ENCODE measurements at places on chromosomes 2 and 18.

- no peak for DNase-seq
These were observed 50.3 kb downstream of the CCBE1 start for GRCh38 chr18:59646963-59647307.

DNA sequence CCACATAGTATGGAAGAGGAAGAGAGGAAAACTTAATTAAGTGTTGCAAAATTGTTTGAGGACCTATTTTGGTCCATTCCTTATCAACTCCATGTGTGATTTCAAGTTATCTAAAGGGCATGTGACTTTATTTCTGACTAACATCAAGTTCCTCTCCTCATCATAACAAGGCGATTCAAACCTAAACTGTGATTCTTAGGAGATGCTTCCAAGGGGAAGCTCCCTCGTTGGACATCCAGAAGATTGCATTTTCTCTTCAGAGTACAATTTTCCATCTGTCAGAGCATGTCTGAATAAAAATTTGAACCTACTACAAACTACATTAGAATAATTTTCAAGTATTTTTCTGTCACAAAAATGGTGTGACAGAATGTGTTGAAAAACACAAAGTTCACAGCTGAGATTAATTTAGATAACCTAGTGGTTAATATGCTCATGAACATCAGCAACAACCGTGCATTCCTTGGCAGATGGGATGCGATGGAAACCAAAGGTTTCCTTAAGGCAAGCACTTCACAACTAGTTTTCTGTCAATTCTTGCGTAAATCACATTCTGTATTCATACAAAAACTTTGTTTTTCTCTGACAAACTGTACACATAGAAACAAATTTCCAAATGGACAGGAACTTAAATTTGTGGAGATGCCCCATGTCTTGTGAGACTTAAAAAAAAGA is 4.2 kb downstream of the SFT2D3 start:
- DNase-seq, result peak; percentile 52

GRCh38 chr2:190860985-190861680 is 19.5 kb upstream of the GLS start:
- no peak for DNase-seq

- no peak for DNase-seq
These were observed 32.4 kb upstream of the ACYP2 start for GRCh38 chr2:54083021-54083420.

- no peak for DNase-seq
These were observed 304.1 kb upstream of the ERBB4 start for GRCh38 chr2:212842544-212843185.

GRCh38 chr2:119751706-119752105 is 8.0 kb upstream of the PTPN4 start:
- no peak for DNase-seq

- no peak for DNase-seq
These were observed 116.8 kb downstream of the SPTBN1 start for GRCh38 chr2:54572636-54573536.

DNA sequence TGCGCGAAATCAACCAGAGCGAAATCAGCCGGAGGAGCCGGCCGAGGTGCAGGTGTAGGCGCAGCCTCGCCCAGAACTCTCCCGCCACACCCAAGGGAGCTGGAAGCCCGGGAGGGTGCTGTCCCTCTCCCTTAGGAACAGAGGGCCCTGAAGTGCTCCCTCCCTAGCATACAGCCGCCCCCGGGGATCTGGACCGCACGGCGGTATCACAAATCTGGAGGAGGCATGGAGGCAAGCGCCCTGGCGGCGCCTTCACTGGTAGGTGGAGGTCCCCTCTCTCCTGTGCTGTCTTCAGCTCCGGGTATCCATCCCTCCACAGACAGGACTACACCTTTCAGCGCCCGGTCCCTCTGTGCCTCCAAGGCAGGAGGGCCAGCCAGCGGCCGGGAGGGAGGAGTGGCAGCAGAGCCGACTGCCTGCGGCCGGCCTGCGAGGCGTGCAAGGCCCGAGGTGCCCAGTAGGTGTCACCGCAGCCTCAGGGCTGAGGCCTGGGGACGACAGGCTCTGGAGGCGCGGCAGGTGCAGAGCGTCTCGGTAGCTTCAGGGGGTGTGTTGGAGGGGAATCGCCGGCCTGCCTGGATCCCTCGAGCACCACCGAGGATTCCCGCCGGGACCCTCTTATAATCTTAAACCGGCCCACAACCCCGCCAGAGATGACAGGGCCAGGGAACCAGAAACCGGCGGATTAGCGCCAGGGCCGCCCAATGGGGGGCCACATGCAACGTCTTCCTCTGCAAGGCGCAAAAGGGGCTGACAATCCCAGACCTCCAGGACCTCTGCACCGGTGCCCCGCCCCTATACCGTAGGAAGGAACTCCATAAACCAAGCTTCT is 2.8 kb downstream of the IHH start:
- DNase-seq, result peak; percentile 34

GRCh38 chr2:191298306-191298705 is 53.1 kb downstream of the MYO1B start:
- no peak for DNase-seq

DNA sequence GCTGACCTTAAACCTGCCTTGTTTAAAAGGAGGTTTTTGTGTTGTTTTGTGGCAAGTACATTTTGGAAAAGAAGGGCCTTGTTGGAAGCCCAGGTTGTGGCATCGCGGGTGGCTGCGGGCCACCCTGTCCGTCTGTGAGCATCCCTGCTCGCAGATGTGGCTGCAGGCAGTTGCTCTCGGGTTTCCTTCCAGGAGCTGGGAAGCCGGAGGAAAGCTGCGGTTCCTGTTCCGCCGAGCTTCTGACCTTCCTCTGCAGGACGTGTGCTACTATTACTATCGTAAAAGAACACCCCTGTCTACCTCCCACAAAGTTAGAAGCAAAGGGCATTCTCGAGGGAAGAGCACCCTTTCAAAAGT is 766 bp downstream of the MFF start:
- DNase-seq, result no peak

GRCh38 chr2:176455816-176456291 is 186.6 kb downstream of the MTX2 start:
- DNase-seq, result peak; percentile 1

DNA sequence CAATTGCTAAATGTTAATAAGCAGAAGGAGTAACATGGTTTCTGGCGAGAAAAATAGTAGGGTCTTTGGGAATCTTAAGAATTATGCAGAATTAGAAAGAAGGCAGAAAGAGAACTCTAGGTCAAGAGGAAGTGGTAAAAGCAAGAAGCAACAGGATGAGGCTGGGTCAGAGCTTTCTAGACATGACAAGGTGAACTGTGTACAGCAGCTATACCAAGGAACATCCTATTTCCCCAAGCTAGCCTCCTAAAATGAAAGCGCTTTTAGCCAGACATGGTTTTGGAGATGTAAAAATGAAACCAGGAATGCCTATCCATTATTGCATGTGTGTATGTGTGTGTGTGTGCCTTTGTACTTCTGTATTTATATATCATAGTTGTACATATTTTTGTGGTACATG is 42.3 kb upstream of the STAT1 start:
- DNase-seq, result peak; percentile 34

DNA sequence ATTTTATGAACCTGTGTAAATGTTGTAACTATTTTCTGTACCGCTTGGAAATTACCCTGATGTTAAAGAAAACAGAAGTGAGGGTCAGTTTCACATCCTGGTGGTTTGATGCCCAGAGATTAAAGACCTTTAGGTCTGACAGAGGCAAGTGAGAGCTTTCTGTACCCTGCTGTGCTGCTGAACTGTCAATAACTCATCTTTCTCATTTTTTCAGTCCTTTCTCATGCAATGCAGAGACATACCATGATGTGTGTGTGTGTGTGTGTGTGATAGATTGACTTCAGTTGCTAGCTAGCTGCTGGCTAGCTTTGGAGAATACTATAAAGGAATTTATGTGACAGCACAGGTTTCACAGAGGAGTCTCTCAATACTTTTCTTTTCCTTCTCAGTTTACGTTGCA is 2025.6 kb upstream of the LRRTM1 start:
- peak; percentile 94 for DNase-seq

- no peak for DNase-seq
These were observed 295 bp upstream of the MTX2 start for GRCh38 chr2:176268976-176269318.

GRCh38 chr2:13884291-13884976 is 748.1 kb upstream of the LRATD1 start:
- DNase-seq, result no peak

GRCh38 chr2:38145236-38145635 is 69.3 kb upstream of the CYP1B1 start:
- DNase-seq, result no peak

DNA sequence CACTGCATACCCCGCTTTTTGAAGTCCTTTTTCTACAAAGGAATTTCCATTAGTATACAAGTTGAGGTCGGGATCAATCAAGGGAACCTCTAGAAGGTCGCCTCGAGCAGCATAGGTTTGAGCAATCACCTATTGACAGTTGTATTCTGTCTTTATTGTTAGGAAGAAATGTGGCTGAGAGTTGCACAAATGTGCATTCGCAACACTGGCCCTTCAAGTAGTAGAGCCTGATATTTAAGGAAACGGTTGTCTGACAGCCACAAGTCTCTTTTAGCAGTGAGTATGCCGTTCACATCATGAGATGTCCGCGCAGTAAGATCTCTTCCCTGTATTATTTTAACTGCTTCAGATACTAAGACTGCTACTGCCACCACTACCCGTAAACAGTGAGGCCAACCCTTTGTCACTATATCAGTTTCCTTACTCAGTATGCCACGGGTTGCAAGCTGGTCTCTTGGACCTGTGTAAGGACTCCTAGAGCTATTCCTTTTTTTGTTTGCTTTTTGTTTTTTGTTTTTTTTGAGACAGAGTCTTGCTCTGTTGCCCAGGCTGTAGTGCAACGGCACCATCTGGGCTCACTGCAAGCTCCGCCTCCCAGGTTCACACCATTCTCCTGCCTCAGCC is 10.0 kb upstream of the STARD7 start:
- peak; percentile 72 for DNase-seq

GRCh38 chr2:173354582-173355131 is at the start of gene CDCA7:
Gene CDCA7 (plus strand): TSS chr2:173354872. CDS start chr2:173354964, 92 bp downstream.
- DNase-seq, result peak; percentile 65

GRCh38 chr2:144629935-144630334 is 110.0 kb upstream of the ZEB2 start:
- no peak for DNase-seq

DNA sequence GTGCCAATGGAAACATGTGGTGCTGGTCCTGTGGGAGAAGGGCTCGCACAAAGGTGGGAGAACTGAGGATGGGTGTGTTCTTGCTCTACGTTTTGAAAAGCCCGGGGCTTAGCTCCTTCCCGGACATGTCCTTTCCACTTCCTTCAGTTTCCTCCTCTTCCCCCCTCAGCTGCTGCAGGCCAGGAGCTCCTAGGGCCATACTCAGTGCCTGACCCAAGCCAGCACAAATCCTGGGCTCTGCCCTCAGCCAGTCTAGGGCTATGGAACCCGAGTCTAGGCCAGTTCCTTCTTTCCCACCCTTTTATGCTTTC is 1.4 kb upstream of the SIX2 start:
- DNase-seq, result no peak

DNA sequence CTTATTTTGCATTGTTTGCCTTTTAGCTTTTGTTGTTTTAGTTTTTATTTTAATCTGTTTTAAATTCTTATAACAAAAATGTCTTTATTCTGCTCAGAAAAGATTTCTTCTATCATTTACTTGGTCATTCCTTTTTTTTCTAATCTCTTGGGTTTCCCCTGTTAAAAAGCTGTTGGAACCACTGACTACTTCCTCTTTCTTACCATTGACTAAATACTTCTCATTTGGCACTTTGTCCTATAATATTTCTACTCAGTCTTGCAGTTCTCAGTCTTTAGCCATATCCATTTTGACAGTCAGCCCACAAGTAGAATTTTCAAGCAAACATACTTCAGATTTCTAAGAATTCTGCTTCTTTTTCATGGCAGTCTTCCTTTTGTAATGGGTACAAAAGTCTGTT is 567.2 kb downstream of the SATB2 start:
- DNase-seq, result peak; percentile 81

DNA sequence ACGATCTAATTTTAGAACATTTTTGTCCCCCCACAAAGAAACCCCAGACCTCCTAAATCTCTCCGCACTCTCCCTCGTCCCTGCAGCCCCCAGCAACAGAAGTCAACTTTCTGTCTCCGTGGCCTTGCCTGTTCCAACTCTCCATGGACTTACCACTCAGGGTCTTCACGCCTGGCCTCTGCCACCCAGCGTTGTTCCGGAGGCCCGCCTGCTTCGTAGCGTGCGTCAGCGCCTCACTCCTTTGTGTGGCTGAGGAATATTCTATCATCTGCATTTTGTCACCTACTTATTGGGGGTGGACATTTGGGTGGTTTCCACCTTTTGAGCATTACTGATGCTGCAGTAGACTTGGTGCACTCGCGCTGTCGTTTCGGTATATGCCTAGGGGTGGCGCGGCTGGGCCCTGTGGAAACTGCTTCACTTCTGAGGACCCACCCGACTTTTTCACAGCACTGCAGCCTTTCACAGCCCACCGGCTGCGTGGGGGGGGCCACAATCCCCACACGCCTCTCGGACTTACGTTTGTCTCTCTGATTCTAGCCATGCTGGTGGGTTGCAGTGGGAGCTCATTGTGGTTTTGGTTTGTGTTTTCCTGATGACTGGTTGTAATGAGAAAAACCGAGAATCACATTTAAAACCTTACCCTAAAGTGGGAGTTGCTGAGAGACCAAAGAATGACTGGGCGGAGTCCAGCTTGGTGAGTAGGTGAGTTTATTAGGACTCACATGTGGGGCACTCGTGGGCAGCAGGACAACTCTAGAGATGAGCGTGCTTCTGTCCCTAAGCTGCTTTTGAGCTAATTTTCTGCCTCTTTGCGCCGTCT is 1.4 kb upstream of the HSBP1L1 start:
- DNase-seq, result no peak

- DNase-seq, result no peak
These were observed 3.0 kb downstream of the POU3F3 start for GRCh38 chr2:104856973-104857261.

DNA sequence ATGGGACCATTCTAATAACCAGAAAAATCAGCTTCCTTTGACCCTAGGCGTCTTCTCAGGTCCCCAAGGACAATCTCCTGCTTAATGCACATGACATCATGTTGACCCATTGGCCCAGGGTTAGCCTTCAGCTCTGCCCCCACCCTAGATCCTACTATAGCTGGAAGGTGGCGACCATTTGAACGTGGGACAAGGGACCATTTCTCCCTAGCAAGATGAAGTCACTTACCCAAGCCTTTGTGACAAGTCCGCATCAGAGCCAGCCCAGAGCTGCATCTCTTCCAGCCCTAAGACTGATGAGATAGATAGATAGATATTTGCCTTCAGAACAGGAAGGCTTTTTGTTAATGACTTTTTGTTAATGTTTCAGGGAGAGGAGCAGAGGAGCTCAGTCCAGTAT is 28.2 kb upstream of the TAF1B start:
- DNase-seq, result no peak

DNA sequence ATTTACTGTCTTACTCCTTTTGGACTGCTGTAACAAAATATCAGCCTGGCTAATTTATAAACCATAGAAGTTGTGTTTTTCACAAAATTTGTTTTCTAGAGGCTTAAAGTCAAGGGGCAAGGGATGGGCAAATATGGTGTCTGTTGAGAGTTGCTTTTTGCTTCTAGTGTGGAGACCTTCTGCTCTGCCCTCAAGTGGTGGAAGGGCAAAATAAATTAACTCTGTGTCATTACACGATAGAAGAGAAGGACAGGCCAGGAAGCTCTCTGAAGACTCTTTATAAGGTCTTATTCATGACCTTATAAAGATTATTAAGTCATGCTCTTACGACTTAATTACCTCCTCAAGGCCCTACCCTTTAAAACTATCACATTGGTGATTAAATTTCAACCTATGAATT is 181.2 kb upstream of the LRATD1 start:
- peak; percentile 21 for DNase-seq
